AG04449 (cell line): ENCODE measurements at places on chromosomes 12 and 14.

GRCh38 chr14:85248881-85249635 is 280.9 kb upstream of the FLRT2 start:
- no peak for DNase-seq

GRCh38 chr12:5560265-5560664 is 128.4 kb downstream of the NTF3 start:
- DNase-seq, result no peak

GRCh38 chr12:62772416-62772955 is 162.5 kb downstream of the PPM1H start:
- no peak for DNase-seq

DNA sequence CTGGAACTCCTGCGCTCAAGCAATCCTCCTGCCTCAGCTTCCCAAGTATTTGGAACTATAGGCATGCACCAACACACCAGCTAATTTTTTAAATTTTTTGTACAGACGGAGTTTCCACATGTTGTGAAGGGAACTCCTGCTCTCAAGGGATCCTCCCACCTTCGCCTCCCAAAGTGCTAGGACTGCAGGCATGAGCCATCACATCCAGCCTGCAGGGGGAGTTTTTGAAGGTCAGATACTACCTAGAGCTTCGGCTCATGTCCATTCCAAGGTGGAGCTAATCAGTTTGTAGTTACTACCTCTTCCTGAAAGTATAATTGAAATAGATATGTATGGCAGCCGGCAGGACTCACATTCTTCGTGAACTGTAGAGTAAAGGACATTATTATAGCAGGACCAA is 3.7 kb upstream of the TAS2R19 start:
- no peak for DNase-seq

DNA sequence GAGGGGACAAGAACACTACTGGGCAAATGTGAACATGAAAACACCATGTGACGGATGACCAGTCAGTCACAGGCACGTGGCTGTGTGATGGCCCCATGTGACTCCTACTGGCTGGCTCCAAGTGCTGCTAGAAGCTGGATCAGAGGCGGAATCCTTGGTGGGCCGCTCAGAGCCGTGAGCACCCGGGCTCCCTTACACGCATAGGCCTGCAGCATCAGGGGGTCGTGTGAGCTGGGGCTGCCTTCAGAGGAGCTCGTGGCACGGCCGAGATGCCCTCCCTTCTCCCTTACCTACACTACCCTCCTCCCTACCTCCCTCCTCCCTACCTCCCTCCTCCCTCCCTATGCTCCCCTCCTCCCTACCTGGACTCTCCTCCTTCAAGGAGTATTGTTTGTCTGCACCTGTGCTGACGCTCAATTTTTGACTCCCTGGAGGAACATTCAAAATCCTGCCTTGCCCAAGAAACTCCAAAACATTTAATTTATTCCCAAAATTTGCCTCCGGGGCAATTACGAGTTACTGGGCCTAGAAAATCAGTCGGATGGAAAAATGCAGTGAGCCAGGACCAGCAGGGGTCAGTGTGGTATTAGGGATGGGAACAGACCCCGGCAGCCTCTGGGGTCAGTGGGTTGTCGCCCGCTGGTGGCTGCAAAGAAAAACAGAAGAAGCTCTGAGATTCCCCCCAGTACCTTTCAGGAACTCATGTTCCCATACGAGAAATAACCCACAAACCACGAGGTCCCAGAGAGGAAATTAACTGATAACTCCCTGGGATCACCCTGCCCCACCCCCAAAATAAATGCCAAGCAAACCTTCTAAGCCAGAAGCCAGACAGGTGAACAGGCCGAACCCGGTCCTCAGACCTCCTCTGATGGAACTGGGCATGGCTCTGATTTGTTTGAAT is 61.3 kb downstream of the C14orf132 start:
- no peak for DNase-seq

GRCh38 chr14:87996291-87996592 is 3.3 kb upstream of the GALC start:
- no peak for DNase-seq

GRCh38 chr12:2653461-2653965 is 141.3 kb upstream of the FKBP4 start:
- no peak for DNase-seq

DNA sequence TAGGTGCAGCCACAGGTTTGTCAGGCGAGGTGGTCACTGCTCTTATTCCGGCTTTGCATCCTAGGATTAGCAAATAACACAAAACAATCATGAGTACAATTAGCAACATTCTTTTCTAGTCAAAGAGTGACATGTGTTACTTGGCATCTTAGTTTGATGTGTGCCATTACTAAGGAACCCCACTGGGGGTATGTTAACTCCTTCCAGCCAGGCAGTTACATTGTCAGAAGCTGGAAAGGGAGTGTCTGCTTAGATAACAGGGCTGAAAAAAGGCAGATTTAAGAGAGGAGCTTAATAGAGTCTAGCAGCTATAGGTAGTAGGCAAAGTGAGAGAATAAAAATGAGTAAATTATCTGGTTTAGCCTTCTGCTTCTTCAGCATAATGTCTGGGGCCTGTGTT is 30.5 kb upstream of the METAP2 start:
- no peak for DNase-seq

DNA sequence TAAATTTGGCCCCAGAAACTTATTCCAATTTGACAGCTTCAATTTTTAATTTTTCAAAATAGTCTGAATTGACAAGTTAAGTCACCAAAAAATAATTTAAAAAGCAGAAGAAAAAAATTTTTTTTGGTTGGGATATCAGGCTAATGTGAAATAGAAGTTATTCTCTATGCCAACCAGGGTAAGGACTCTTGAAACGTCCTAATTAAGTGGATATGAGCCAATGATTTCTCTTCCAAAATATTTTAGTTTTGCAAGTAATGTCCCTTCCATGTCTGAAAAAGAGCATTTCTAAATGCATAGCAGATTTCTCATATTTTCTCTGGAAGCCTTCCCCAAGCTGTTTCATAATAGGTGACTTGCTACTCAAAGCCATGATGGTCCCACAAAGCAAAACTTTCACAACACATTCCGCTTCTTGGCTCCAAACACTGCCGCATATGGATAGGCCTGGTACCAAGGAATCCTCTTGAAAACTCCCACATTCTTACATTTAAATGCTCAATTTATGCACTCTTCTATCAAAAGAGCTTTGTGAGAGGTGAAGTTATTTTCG is 65.1 kb downstream of the SIX6 start:
- DNase-seq, result peak; percentile 53

DNA sequence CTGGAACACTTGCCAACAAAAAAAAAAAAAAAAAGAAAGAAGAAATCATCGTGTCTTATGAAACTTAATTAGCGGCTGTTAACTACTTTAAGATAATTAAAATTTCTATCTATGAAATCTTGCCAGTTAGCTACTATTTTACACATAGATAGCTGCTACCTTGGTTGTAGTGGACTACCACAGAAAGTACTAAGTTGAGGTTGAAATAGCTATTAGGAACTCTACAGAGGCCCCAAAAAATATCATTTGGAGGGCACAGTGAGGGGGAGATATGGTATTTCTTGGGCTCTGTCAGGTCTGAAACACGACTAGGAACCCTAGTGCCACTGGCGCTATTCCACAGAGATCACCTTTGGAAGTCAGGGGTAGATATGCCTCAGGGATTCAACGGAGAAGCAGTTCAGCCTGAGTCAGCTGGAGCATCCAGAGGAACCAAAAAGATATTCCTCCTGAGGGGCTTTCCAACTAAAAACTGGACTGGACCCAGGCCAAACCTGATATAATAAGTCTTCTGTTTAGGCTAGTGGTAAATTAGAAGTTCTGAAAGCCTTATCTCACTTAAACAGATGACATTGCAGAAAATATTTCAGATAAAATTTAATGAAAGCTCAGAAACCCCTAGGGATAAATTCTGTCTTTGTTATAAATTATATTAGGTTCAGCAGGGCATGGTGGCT is 126.1 kb downstream of the EPS8 start:
- no peak for DNase-seq

- no peak for DNase-seq
Measured at GRCh38 chr14:93967637-93968250, 8.6 kb downstream of the ASB2 start.

- DNase-seq, result no peak
Measured at GRCh38 chr12:100403446-100403845, 46.6 kb downstream of the SLC17A8 start.

GRCh38 chr12:115771065-115771464 is 506.4 kb downstream of the MED13L start:
- no peak for DNase-seq

- no peak for DNase-seq
Measured at GRCh38 chr14:89091781-89092180, 267.3 kb downstream of the TTC8 start.

- no peak for DNase-seq
Measured at GRCh38 chr12:69123919-69124638, 115.3 kb upstream of the CPSF6 start.

- DNase-seq, result no peak
Measured at GRCh38 chr12:124168016-124168786, 126.7 kb upstream of the RFLNA start.

DNA sequence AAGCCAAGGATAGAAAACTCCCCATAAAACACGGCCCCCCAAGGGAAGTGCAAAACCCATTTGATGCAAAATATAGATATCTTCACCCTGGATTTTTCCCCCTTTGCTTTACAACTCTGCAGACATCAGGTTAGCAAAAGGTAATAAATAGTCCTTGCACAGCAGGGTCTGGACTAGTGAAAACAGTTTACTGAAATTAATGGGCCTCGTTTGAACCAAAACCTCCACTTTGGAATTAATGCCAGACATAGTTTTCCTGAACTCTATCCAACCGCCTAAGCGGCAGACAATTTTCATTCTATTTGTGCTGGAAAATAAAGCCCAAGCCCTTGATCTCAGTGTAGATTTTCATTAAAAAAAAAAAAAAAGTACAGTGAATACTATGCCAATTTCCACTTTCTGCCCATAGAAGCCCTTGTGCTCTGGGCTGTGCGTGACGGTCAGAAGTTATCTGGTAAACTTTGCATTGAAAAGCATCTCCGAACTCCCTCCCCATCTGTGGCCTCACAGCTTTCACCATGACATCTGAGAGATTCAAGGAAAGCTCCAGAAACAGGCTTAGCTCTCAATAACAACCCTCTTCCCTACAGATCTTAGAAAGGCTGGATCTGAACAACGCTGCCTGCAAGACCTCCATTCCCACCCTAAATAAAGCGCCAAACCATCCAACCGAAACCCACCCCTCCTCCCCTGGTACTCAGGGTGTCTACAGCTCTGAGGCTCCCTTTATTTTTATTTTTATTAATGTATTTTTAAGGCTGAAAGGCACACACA is 11.0 kb upstream of the IRF2BPL start:
- DNase-seq, result no peak

DNA sequence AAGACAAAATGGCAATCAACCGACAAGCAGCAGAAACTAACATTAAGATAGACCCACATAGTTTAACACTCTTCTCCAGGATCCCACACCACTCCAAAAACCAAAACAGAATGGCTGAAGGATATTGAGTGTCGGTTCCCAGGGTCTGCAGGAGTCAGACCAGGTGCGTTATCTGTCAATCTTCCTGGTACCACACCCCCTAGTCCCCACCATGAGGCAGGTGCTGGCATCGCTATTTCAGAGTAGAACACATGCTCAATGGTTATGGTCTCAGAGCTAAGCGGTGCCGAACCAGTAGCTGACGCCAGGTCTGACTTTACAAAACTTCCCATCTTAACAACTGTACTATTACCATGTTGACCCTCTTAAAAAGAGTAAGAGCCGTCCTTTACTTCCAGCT is 10.2 kb downstream of the STX2 start:
- DNase-seq, result no peak

- no peak for DNase-seq
Measured at GRCh38 chr12:57940052-57940914, 1.1 kb upstream of the ATP23 start.

DNA sequence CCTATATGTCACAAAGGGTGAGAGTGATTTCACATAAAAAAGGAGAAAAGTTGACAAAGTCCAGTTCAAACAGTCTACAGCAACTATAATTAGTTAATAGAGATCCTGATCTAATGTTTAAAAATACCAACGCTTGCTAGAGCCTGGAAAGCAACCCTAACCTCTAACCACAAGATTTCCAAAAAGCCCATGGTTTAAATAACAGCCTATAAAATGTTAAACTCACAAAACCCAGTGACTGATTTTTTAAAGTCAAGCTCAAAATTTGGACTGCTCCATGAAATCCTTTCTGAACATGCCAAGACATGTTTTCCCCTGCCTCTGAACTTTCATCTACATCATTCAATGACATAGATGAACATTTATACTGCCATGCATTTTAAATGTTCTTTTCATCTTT is 81.6 kb downstream of the PLEKHG7 start:
- no peak for DNase-seq

DNA sequence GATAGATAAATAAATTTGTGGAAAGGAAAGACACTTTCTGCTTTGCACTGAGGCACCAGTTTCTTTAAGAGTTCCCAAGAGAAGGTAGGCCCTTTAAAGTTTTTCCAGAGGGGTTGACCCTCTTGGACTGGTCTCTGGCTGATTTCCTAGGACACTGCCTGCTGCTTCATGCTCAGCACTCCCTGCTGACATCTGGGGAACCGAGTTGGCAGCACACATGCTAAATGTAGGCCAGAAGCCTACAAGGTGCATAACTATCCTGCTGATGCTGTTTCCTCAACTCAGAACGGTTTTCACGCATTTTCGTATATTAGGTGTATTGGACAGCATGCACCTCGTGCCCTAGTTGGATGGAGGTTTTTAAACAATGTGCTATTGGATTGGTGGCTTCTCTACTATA is 887.2 kb upstream of the SEL1L start:
- no peak for DNase-seq

- DNase-seq, result no peak
Measured at GRCh38 chr12:65900912-65901672, 76.8 kb downstream of the HMGA2 start.

DNA sequence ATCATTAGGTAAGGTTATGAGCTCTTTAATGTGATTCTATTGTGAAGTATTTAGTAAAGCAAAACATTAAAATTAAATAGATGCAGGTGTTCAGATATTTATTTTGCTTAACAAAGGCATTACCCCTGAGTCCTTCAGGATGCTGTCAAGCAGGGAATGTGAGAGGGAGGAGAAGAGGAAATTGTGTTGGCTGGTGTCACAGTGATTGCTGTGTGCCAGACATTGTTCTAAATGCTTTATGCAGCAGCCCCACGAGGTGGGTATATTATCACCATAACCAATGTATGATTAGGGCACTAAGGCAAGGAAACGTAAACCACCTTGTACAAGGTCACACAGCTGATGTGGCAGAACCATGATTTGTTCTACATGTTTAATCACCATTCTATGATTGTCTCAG is 80.1 kb downstream of the STAB2 start:
- DNase-seq, result no peak

GRCh38 chr12:94813314-94813713 is 163.0 kb upstream of the TMCC3 start:
- no peak for DNase-seq

DNA sequence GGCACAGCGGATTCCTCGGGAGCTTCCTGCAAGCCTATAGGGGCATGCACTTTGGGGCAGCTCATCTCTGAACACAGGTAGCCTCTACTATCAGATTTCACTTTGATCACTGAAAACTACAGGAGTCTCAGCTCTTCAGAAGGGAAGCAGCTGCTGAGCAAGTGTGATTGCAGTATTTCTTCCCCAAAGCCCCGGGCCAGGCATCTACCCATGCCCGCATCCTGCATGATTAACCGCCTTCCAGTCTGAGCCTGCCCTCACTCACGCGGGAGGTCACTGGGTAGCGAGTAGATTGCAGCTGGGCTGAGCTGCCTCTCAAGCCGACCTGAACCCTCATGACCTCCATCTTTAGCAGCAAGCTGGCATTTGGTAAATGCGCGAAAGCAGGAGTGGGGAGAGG is 334.7 kb downstream of the DPF3 start:
- no peak for DNase-seq

- no peak for DNase-seq
Measured at GRCh38 chr14:68491793-68492192, 301.1 kb downstream of the ZFP36L1 start.
